ENCODE measurements at places on chromosomes 1 and 21.

GRCh38 chr1:215044151-215044550, 38.4 kb upstream of the KCNK2 start:
- DNase-seq = no peak

- DNase-seq = no peak
These were observed 286.4 kb downstream of the PTBP2 start for GRCh38 chr1:97007840-97008604.

DNA sequence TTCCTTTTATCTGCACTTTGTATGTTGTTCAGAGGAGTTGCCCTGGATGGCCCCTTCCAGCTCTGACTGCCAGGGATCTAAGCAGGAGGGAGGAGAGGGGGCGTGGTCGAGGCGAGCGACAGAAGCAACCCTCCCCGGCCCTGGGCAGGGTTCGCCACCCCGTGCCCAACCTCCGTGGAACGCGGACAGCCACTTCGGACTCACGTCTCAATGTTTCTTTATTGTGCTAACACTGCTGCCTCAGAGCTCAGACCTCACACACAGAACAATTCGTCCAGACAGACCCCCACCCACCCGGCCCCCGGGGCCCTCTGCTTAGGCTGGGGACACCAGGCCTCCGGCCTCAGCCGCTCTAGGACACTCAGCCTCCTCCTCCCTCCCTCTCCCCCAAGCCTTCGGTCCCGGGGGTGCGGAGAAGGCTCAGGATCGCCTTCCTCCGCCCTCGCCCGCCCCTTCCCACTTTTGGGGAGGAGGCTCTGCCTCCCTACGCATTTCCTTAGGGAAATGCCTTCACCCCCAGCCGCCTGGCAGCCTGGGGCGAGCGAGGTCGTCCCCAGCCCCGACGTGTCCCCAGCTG, 8.3 kb downstream of the VSIG8 start:
- no peak for DNase-seq

- no peak for DNase-seq
These were observed 226.5 kb downstream of the HMCN1 start for GRCh38 chr1:185960422-185961321.

DNA sequence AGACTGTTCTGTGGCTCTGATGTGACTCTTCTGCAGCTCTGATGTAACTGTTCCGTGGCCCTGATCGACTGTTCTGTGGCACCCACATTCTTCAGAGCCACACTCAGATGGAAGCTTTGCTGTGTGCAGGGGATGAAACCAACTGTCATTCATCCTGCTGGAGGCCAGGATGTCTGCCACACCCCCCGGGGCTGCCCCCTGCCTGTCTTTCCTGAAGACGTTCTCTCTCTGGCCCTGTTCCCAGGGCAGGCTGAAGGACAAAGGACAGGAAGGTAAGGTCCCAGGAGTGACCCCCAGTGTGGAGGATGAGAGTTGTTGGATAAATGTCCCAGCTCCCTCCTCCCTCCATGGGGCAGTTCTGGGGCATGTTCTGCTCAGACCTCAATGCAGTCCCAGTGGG, 29.4 kb upstream of the UMODL1 start:
- no peak for DNase-seq

- no peak for DNase-seq
These were observed 226.0 kb upstream of the KAZN start for GRCh38 chr1:14372526-14372925.

GRCh38 chr1:183702087-183702812, 49.1 kb upstream of the APOBEC4 start:
- no peak for DNase-seq

- no peak for DNase-seq
These were observed 435.9 kb downstream of the KIF26B start for GRCh38 chr1:245590726-245591125.

- DNase-seq = no peak
These were observed 3.1 kb upstream of the CD2 start for GRCh38 chr1:116751146-116751545.

DNA sequence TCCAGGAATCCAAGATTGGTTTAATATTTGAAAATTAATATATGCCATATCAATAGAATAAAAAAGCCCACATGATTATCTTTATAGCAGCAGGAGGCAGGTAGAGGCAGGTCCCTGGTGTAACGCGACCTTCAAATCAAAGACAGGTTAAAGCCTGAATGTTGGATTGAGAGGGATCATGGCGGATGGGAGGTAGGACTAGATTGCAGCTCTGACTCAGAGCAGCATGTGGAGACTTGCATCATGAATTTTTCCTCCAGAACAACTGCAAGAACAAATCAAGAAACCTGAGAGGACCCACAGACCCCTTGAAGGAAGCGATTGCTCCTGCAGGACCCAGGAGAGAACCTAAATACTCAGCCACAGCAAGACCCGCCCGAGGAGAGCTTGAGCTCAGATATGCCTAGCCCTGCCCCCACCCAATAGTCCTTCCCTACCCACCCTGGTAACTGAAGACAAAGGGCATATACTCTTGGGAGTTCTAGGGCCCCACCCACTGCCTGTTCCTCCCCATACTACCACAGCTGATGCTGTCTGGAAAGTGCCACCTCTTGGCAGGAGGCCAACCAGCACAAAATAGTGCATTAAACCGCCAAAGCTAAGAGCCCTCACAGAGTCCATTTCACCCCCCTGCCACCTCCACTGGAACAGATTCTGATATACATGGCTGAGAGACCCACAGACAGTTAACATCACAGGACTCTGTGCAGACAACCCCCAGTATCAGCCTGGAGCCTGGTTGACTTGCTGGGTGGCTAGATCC, 19.5 kb downstream of the S100B start:
- DNase-seq = no peak

DNA sequence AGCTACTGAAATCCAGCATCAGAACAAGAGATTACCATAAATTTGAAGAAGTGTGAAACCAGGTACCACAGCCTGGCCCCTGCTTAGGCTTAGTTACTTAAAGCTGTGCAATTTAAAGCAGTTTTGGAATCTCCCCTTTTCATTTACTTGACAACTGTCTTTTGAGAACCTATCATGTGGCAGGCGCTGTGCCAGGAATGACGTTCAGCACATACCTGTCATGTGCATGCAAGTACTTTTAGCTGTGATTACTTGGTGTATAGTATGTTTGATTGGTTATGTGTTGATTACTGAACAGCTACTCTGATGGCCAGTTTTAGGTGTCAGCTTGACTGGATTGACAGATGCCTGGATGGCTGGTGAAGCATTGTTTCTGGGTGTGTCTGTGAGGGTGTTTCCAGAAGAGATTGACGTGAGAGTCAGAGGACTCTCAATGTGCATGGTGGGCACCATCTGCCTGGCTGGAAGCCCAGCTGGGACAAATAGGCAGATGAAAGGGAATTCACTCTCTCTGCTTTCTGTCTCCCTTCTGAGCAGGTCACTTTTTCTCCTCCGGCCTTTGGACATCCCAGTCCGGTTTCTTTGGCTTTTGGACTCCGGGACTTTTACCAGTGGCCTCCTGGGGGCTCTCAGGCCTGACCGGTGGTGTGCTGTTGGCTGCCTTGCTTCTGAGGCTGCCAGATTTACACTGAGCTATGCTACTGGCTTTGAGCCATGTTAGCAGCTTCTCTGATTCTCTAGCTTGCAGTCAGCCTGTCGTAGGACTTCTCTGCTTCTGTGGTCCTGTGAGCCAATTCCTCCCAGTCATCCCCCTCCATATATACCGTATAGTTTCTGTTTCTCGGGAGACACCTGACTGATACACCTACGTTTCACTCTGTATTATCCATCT, 178.0 kb downstream of the RYR2 start:
- DNase-seq = no peak

GRCh38 chr1:221101807-221102605, 222.8 kb downstream of the HLX start:
- no peak for DNase-seq

DNA sequence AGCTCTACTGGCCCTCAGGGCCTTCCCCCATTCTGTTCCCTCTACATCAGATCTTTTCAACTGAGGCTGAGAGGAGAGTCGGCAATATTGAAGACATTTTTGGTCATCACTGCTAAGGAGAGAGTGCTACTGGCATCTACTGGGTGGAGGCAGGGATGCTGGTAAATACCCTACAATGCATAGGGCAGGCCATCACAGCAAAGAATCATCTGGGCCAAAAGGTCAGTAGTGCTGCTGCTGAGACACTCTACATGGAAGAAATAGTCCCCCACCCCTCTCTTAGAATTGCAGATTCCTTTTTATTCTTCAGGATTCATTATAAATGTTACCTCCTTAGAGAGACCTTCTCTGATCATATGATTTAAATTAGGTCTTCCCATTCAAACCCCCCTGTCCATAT, 94.3 kb downstream of the JAK1 start:
- no peak for DNase-seq

DNA sequence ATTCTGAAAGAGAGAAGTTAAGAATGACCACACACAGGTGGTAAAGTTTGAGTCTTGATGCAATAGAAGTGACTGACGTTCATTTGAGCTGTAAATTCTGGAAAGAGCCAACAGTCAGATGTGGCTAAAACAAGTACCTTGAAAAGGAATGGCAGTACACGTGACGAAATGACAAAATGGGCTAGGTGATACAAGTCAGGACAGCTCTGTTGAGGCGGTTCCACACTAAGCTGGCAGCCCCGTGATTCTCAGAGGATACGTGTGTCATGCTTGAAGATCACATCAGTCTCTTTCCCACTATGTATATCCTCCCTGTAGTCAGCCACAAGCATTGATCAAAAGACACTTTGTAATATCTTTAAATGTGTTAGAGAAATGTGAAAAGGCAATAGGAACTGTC, 881.3 kb upstream of the ADGRL2 start:
- no peak for DNase-seq

- no peak for DNase-seq
These were observed 37.4 kb downstream of the AGPAT3 start for GRCh38 chr21:43902441-43902840.

DNA sequence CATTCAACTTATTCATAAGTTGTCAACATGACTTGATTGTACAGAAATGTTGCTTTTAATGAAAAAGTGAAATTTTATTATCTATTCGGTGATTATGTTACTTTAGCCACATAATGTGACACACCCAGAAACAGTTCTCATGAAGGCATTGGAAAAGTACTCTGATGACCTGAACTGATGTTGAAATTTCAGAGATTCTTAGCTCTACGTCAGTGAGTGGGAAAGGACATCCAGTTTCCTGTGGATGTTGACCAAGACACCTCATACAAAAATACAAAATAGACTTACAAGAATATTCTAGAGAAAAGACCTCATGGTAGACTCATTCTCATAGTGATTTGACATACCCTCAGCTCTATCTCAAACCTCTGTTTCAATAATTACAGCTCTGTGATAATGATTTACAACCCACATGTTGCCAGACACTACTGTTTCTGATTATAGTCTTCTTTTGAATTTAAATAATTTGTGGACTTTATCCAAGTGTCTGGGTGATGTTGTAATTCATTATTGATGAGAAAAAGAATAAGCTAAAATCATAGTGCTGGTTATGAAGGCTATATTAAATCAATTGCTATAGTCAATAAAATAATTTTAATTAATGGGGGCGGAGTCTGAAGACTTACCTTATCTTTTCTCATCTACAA, 37.3 kb downstream of the KCNK2 start:
- DNase-seq = no peak

DNA sequence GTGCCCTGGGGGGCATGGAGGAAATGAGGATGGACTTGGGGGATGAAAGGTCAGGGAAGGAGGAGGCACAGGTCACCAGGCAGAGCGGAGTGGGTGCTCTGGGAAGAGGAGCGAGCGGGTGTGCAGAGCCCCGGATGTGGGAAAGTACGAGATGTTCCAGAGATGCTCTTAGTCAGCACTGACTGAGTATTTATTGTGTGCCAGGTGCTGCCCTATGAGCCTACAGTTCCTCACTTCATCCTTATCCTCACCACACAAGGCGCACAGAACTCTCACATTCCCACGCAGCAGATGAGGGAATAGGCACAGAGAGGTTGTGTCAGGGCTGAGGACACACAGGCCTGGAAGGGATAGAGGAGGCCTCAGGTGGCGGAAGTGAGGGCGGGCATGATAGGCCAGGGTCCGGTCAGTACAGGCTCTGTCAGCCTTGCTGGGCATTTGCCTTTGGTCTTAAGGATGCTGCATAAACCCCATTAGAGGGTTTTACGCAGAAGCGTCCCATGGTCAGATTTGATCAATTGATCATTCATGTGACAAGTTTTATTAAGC, 77.3 kb downstream of the ARHGEF10L start:
- no peak for DNase-seq

DNA sequence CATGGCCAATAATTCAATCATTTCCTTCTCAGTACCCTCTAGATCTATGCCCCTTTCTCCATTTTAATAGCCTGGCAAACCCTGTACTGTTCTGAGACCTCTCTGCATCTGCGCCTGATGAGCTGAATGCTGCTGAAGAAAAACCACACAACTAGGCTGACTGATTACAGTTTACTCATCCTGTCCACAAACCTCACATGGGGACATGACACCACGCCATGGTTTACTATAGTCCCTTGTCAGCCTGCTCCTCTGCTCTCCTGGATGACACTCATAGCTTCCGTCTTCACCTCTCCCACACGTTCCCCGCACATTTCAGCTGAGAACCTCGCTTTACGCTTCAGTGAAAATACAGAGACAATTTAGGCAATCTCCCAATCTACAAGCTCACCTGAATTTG, 59.7 kb downstream of the DESI2 start:
- DNase-seq = no peak
